ENCODE measurements at places on chromosomes 4 and X. TPM values are rescaled to one million over a fixed set of nuclear protein-coding genes. Genes with fewer than 3 reads are reported as not detected.

GRCh38 chr4:172096786-172097185 is 283.6 kb downstream of the GALNTL6 start:
- DNase-seq = no peak

GRCh38 chrX:47145395-47146120 is 537 bp downstream of the RBM10 start:
- DNase-seq = no peak

DNA sequence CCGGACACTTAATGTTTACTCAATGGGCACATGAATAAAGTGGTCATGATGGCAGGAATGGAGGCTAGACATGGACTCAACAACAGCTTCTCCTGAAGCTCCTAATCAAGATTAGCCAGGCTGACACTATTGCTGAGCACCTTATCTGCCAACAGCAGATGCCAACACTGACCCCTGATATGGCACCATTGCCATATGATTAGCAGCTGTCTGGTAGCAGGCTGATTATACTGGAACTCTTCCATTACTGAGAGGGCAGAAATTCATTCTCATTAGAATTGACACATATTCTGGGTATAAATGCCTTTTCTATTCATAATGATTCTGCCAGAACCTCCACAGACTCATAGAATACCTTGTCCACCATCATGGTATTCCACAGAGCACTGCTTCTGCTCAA is 18.4 kb upstream of the AFF1 start:
- DNase-seq = no peak

MRPS18C gene
- total RNA-seq = 39.0 TPM

Data from Calu3 (cell line).